ENCODE measurements at places on chromosomes 2 and 18.

DNA sequence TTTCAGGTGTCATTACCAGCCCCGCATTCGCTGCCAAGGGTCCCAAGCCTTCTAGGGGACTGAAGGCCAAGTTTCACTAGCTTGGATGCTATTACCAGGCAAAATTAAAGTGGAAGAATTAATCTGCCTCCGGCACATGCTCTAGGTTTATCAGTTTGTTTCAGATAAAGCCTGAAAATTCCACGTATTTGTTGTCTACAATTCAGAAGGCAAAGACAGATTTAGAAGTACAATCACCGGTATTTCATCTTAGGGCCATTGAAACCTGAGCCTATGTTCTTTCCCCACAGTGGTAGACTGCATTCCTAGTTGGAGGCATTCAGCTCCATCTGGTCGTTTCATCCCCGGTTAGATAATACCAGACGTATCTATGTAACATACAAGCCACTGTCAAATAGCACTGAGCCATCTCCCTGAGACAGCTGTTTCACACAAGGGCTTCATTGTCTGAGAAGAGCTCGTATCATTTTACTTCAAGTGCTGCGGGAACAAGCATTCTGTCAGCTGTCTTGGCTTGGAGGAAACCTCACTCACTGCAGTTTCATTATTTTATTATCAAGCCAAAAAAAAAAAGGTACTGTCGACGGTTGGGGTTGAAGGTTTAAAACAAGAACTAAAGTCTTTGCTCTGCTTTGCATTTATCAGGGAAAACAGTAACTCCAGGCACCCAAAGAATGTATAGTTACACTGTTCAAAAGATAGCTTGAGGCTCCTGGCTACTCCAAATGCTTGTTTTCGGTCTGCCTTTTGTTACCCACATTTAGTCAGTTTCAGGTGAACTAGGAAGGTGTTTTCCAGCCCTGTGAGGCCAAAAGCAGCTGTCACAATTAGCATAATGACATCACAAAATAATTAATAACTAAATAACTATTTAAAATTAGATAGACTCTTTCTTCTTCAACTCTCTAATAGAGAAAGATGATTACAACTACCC, 76.7 kb downstream of the TGIF1 start:
- peak; percentile 81 for DNase-seq

DNA sequence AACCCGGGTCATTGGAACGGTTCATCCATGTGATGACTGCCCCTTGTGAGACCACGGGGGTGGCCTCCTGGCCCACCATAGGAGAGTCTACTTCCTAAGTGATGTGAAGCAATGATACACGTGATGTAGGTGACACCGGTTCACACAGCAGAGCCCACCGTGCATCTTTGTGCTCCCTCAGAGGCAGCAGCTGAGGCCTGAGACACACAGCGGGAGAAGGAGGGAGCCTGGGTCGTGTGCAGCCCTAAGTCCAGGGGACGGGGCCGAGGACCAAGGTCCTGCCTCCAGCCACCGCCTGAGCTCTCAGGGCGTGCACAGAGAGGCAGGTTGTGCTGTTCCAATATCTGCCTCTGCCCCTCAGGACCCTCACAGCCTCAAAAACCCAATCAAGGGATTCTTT, 377.2 kb upstream of the SALL3 start:
- DNase-seq: no peak

DNA sequence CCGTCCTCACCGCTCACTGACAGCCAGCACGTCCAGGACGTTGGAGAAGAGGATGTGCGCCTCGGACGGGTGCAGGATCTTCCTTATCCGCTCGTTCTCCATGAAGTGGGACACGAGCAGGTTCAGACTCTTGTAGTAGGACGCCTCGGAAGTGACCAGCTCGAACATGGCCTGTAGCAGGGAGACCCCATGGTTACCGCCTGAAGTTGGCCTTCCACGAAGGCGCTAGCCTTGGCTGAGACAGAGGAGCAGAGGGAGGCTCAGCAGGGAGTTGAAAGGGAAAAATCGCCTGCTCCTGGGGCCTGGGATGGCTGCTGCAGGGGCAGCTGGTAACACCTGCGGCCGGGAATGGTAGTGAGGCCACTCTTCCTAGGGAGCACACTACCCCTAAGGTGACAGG, 24.7 kb downstream of the SNORC start:
- no peak for DNase-seq

GRCh38 chr2:172460780-172461201, 33.4 kb downstream of the ITGA6 start:
- DNase-seq: no peak

GRCh38 chr2:39725401-39725800, 53.7 kb downstream of the THUMPD2 start:
- DNase-seq: no peak

GRCh38 chr2:231565887-231566594, 26.6 kb upstream of the TEX44 start:
- DNase-seq: no peak

DNA sequence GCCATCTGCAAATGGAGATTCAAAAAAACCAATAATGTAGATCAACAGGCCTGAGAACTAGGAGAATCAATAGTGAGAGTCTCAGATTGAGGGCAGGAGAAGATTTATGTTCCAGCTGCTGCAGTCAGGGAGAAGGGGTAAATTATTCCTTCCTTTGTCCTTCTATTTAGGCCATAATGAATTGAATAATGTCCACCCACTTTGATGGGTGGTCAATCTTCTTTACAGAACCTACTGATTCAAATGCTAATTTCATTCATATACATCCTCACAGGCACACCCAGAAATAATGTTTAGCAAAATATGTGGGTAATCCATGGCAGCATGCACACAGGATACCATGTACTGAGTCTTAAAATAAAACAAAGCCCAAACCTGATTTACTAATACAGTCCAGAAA, 695.3 kb upstream of the REG3G start:
- DNase-seq: no peak

GRCh38 chr2:78383576-78383975, 641.9 kb upstream of the REG3G start:
- DNase-seq: no peak

DNA sequence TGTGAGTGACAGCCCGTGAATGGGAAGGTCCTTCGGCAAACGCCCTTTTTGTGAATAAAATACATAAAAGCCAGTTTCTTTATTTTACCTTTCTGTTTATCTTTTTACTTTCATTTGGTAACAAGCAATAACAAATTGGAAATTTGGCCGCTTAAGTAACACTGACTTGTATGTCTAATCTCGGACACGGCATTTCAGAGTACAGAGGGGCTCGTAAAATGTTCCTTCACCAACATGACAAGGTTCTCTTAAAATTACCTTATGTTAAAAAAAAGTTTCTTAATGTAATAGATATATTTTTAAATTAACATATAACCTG, 558 bp upstream of the NEMP2 start:
- peak; percentile 37 for DNase-seq
